ENCODE measurements at places on chromosomes 13 and 19.
A peak's percentile ranks its signal among the peaks of the same experiment; 100 is the strongest.

DNA sequence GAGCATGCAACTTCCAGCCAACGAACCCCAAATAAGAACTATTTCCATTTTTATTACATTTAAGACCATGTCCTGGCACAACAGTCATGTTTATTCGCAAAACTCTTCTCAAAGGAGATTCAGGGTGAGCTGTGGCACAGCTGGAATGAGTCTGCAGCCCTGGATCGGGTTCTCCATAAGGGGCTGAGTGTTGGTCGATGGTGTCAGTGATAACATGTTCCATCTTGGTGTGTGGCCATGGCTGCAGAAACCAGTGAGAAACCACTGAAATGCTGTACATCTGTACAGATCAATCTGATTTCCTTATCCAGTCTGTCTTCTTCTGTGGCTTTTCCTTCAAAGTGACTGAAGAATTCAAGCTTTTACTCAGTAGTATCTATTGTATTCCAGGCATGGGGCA, 15.2 kb downstream of the FAM124A start:
- no peak for DNase-seq

GRCh38 chr19:31749231-31749630, 400.0 kb upstream of the TSHZ3 start:
- no peak for DNase-seq

GRCh38 chr19:1961000-1961883, 20.3 kb downstream of the CSNK1G2 start:
- no peak for DNase-seq

DNA sequence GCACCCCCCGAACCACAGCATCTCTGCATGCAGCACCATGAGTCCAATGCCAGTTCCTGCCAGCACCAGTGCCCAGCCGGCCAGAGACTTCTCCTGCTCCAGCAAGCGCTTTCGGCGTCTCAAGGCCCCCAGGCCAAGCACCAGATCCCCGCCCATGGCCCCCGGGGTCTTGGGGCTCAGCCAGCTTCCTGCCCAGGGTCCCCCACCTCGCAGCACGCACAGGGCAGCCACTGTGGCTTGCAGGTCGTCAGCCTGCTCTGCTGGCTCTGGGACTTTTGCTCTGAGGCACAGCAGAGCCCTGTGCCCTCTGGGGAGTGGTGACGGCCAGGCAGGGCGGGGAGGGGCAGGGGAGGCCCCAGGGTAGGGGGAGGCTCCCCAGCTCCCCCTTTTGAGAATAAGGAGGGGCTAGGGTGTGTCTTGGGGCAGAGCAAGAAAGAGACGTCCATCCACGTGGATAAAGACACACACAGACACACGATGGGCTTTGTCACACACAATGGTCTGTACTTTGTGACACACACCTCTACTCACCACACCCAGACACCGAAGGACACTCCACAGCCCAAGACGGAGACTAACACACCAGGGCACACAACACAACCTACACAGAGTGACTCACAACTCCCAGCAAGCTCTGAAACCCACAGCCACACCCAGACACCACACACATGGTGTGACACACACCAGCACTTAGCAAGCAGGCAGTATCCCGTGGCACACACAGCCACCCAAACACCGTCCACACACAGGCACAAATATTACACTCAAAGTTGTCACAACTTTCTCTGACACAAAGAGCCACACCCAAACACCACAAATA, at the start of gene KCNN4:
TSS of gene KCNN4 (minus strand) at position 268 of the 820 bp plus-strand sequence. CDS start at position 156, 112 bp downstream.
- DNase-seq, result peak; percentile 53

DNA sequence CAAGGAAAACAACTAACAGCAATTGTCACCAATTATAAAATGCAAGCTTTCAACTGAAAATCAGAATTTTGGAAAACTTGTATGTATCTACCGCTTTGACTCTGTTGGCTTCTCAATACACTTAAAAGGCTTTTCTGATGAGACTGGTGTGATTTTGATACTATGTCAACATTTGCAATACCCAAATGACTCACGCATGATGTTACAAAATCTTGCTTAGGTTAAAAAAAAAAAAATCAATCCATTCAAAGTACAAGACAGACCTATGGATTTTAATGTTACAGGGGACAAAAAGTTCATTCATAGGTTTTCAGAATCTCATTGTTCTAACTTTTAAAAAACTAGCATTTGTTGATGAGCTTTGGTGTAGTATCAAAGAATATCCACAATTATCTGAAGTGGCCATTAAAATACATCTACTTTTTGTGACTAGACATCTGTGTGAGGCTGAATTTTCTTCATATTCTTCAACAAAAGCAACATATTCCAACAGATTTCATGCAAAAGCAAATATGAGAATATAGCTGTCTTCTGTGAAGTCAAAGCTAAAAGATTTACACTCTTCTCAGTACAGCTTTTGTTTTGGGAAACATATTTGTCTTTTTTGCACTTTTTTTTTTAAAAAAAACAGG, 10.7 kb downstream of the ELF1 start:
- DNase-seq, result no peak

GRCh38 chr13:30520571-30520970, 54.8 kb upstream of the HMGB1 start:
- no peak for DNase-seq

GRCh38 chr13:21486322-21486721, 27.2 kb upstream of the ZDHHC20 start:
- DNase-seq, result no peak

DNA sequence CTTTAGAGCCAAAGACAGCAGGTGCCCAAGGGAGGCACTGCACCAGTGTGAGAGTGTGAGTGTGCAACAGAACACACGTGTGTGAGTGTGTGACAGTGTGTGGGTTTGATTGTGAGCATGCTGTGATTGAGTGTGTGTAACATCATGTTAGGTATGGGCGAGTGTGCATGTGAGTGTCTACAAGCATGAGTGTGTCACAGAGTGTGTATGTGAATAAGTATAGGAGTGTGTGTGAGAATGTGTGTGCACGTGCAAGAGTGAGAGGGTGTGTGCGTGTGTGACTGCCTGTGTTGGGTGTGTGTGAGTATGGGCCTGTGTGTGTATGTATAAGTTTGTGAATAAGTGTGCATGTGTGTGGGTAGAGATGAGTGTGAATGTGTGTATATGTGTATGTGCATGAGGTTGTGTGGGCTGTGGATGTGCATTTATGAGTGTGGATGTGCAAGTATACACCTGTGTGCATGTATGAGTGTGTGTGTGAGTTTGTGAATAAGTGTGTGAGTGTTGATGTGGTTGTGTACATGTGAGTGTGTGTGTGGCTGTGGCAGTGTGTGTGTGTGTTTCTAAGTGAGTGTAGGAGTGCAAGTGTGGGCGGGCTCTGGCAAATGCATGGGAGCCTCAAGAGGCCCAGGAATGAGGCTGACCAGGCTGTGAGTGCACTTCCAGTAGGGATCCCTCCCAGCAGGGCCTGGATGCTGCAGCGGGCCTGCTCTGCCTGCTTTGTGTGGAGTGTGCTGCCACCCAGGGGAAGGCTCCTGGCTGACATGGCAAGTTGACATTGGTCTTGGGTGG, 198.4 kb downstream of the COL4A1 start:
- DNase-seq, result no peak

- no peak for DNase-seq
Observed at GRCh38 chr13:36261976-36262375, 35.6 kb downstream of the CCDC169 start.

DNA sequence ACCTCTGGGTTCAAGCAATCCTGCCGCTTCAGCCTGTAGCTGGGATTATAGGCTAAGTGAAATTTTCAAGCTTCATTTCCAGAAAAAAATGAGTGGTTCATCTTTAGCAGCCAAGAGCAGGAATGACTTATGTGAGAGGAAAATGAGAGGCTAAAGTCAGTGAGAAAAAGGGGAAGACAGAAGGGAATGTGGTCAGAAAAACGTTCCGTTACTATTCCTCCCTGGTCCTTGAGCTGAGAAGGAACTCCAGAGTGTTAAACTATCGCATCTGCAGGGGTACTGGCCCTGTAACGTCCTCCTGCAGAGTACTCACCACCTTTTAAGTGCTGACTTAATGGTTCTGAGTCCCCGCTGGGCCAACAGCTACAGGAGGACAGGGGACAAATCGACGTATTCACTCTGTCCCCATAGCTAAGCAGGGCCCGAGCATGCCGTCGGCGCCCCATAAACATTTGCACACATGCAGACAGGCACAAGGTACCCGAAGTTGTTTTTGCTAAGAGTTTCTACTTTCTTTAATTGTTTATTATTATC, 88.1 kb downstream of the FLT1 start:
- DNase-seq, result no peak

DNA sequence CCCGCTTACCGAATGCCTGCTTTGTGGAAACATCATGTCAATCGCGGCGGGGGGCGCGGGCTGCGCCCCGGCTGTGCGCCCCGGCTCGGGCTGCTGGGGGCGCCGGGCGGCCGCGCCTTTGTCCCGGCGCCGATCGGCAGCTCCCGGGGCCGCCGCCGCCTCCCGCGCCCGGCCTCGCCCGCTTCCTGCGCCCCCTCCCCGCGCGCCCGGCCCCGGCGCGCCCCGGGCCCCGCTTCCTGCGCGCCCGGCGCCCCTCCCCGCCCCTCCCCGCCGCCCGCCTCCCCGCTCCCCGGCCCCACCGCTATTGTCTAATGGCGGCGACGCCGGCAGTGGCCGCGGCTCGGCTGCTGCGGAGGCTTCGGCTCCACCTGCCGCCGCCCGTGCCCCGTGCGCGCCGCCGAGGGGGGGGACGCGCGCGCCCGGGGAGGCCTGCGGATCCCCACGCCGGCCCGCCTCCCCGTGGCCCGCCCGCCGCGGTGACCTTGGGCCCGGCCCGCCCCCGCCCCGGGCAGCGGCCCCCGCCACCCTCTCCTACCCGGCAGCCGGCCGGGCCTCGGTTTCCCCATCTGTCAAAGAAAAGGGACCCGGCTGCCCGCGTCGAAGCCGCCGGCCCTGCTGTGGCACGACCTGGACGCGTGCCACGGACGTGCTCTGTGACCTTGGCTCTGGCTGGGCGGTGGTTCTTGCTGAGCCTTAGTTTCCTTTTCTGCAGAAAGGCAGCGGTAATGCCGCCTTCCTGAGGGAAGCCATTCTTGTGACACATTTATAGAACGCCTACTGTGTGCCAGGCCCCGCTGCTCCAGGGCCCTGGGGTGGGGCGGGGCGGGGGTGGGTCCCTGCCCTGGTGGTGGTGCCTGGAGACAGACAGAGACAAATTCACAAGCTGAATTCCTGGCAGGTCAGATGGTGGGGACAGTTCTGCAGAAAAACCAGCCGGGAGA, at the start of gene TLE5:
TSS of gene TLE5 (minus strand) at position 331 of the 941 bp plus-strand sequence. CDS start at position 36, 295 bp downstream.
- DNase-seq, result peak; percentile 57

- DNase-seq, result no peak
Observed at GRCh38 chr19:36527341-36527740, 730 bp downstream of the ZNF260 start.

- no peak for DNase-seq
Observed at GRCh38 chr19:45526143-45526542, 18.9 kb downstream of the VASP start.

- DNase-seq, result no peak
Observed at GRCh38 chr13:49536144-49536873, 40.6 kb downstream of the PHF11 start.

DNA sequence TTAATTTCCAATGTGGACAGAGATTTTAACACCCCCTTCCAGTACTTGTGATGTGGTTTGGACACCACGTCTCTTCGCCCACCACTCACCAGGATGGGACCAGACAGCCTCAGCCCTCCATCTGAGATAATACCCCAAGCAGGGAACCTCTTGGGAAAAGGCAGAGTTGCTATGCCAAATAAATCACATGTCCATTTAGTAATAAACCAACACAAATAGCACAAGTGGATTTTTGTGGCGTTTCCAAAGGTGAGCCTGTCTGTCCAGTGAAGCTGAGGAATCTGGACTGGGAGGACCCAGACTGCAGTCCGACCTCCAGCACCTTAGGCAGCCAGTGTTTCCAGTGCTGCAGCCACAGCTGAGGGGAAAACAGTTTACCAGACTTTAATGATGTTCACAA, 34.1 kb upstream of the GAS6 start:
- no peak for DNase-seq

- DNase-seq, result no peak
Observed at GRCh38 chr13:113350065-113350937, 13.6 kb downstream of the GRTP1 start.

GRCh38 chr19:12933287-12934072, at the start of gene FARSA:
Gene FARSA, minus strand, starts transcription at chr19:12933711. Its CDS starts 15 bp downstream, at chr19:12933696.
- peak; percentile 84 for DNase-seq

GRCh38 chr13:91722267-91722884, 324.0 kb downstream of the GPC5 start:
- DNase-seq, result no peak

DNA sequence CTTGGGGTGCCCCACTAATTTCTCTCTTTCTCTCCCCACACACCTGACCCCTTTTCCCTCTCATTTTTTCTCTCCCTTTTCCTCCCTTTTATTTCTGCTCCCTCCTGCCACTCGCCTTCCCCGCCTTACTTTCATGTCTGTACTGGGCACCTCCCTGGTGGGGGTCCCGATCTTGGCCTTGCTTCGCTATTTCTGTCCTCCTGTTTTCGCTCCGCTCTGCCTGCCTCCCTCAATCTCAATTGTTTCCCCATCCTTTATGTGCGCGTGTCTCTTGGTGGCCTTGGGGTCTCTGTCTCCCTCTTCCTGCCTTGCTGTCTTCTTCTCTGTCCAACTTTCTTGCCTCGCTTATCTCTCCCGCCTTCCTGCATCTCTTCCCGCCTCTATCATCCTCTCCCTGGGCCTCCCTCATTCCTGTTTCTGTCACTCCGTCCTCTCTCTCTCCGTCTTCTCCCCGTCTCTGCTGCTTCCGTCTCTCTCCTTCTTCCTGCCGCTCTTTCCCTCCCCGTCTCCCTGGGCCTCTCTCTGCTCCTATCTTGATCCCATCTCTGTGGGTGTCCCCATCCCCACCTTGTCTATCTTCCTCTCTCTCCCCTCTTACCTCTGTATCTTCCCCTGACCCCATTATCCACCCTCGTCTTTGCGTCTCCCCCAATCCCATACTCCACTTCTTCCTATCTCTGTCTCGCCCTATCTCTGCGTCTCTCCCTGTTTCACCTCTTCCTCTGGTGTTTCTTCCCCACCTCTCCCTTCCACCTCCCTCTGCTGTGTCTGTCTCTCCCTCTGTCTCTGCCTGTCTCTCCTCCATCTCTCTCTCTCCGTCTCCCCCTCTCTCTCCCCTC, 4.0 kb downstream of the GRIN2D start:
- DNase-seq, result no peak

- DNase-seq, result no peak
Observed at GRCh38 chr13:42270160-42270856, 1.6 kb upstream of the AKAP11 start.

DNA sequence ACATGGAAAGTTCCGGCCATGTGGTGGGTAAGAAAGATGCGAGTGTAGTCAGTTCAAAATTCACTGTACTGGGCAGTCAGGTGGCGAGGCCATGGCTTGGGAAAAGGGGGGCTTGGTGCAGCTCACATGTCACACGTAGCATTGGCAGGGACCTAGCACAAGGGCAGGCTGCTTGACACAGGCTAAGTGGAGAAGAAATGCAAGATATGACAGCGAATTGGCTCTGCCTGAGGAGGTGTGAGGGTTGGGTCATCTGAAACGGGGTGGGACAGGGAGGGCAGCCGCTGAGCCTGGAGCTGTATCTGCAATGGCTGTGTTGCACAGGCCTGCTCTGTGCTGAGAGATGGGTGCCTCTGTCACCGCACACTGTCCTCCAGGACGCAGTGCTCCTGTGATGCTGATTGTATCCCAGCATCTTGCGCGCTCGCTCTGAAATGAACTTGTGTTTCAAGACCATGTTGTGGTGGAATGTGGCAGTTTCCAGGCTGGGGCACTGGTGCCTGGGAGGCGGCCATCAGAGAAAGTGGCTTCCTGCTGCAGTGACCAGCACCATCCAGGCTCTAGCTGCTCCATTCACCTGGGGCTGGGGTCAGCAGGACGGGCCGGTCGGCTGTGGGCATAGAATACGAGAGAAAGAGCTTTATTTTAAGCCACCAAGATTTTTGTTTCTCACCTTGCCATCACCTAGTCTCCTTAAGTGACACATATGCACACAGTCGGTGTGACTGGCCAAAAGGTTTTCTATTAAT, 70.3 kb downstream of the TEX29 start:
- DNase-seq, result no peak

- DNase-seq, result no peak
Observed at GRCh38 chr13:27632214-27632613, 10.5 kb downstream of the POLR1D start.
